ENCODE measurements at places on chromosomes 12 and 14. TPM values are rescaled to one million over a fixed set of nuclear protein-coding genes. Genes with fewer than 3 reads are reported as not detected.
A peak's percentile ranks its signal among the peaks of the same experiment; 100 is the strongest.

GRCh38 chr14:96625426-96625985 is 123.3 kb downstream of the PAPOLA start:
- H3K27ac ChIP-seq: no peak overlapping the region
- H3K4me1 ChIP-seq: no peaks in the 10 kb centered on the region
- no peaks in the 10 kb centered on the region for H3K27me3 ChIP-seq
- no peaks in the 10 kb centered on the region for H3K36me3 ChIP-seq
- H3K4me3 ChIP-seq: no peak overlapping the region

GRCh38 chr12:55760663-55761062 is 17.7 kb downstream of the GDF11 start:
- no peaks in the 10 kb centered on the region for H3K4me1 ChIP-seq
- no peak overlapping the region for H3K27ac ChIP-seq
- H3K27me3 ChIP-seq: no peaks in the 10 kb centered on the region
- H3K4me3 ChIP-seq: no peak overlapping the region

DNA sequence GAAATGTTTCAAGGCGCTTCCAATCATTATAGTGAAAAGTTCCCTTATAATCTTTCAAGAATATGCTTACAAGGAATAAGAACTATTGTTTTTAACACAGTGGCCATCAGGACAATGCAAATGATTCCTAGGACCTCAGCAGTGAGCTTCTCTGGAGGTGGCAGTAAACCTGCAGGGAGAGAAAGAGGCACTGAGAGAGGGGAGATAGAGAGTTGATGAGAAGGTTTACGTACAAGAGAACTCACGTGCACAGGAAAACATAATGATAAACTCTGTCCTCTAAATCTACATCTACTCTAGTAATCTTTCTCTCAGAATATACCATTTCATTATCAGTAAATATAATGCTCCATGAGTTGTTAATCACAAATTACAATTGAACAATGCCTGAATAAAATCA is 715 bp downstream of the KLRC4 start:
- no peaks in the 10 kb centered on the region for H3K27me3 ChIP-seq
- H3K4me1 ChIP-seq: no peaks in the 10 kb centered on the region
- no peak for DNase-seq
- H3K36me3 ChIP-seq: no peaks in the 10 kb centered on the region

GRCh38 chr12:11884116-11884515 is 186.6 kb upstream of the BCL2L14 start:
- H3K36me3 ChIP-seq: peaks cover 58% of the 10 kb centered on the region
- no peak for DNase-seq
- peak overlapping the region; percentile 52 for H3K27ac ChIP-seq
- peaks cover 26% of the 10 kb centered on the region for H3K4me1 ChIP-seq

DNA sequence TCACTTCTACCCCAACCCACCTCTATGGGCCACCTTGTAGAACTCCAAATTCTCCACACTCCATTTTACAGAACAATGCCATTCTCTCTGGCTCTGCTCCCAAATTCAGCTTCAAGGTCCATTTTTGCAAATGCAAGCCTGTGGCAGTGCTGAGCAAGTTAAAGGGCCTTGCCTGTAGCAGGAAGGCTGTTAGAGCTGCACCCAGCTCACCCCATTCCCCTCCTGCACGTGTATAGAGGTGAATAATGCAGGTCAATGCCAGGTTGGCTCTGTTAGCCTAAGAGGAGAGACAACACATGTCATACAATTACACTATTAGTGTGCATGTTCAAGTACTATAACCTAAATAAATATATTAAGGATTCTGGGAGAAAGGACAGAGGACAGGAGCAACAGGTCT is 120.4 kb downstream of the TBX5 start:
- no peak for DNase-seq
- H3K4me3 ChIP-seq: no peak overlapping the region
- no peak overlapping the region for H3K27ac ChIP-seq

GRCh38 chr12:130762319-130762675 is 46.2 kb upstream of the RIMBP2 start:
- 0 out of 2 replicates have a peak overlapping the region, but pooled peaks have one; percentile 9 for H3K4me3 ChIP-seq
- H3K4me1 ChIP-seq: no peaks in the 10 kb centered on the region
- DNase-seq: no peak

GRCh38 chr14:65302571-65303189 is 109.8 kb upstream of the FUT8 start:
- peak; percentile 98 for DNase-seq
- peak overlapping the region; percentile 96 for H3K27ac ChIP-seq
- no peaks in the 10 kb centered on the region for H3K36me3 ChIP-seq

DNA sequence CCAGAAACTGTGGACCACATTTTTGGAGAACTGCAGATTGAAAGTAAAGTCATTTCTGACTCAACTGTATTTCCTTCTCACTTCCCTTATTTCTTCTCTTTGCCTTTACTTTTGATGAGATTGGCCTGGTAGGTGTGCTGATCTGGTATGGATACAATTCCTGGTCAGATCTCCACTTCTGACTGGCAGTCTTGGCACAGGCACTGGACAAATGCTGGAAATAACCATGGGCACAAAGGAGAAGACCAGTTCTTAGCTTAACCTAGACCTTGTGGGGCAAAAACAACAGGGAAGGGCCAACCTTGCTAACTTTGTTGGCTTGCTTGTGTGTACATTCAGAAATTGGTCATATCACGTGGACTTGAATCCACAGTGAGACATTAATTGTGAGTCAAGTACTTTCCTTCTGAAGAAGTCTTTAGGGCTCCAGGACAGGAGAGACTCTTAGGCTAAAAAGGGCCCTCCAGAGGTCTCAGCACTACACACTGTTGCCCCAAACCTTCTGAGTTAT is 75.0 kb downstream of the DIP2B start:
- peak overlapping the region; percentile 70 for H3K27ac ChIP-seq
- peaks cover 23% of the 10 kb centered on the region for H3K4me1 ChIP-seq
- H3K27me3 ChIP-seq: no peaks in the 10 kb centered on the region
- H3K4me3 ChIP-seq: peak overlapping the region; percentile 54

DNA sequence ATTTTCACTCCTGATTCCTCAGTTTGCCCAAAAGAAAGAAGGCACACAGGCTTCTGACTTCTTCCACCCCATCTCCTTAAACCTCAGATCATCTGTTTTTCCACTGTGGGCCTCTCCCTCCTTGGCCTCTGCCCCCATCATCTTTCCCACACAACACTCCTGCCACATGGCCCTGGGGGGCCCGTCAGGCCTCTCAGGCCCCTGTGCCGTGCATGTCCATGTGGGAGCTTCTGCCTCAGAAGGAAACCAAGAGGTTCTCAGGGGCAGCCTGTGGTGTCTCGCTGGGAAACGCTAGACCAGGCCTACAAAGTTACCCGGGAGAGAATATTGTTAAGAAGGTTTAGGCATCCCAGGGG is 8.0 kb downstream of the KLHL33 start:
- H3K27ac ChIP-seq: peak overlapping the region; percentile 89
- H3K36me3 ChIP-seq: no peaks in the 10 kb centered on the region
- no peaks in the 10 kb centered on the region for H3K27me3 ChIP-seq
- DNase-seq: no peak
- peak overlapping the region; percentile 38 for H3K4me3 ChIP-seq

GRCh38 chr14:88209273-88209672 is 113.8 kb downstream of the KCNK10 start:
- DNase-seq: no peak
- H3K27me3 ChIP-seq: no peaks in the 10 kb centered on the region
- no peaks in the 10 kb centered on the region for H3K36me3 ChIP-seq
- H3K27ac ChIP-seq: no peak overlapping the region
- H3K4me1 ChIP-seq: no peaks in the 10 kb centered on the region

GRCh38 chr14:72275242-72275641 is 343.0 kb downstream of the RGS6 start:
- H3K36me3 ChIP-seq: no peaks in the 10 kb centered on the region
- no peaks in the 10 kb centered on the region for H3K4me1 ChIP-seq
- H3K27me3 ChIP-seq: no peaks in the 10 kb centered on the region

TNS2 gene
- 0.72 TPM for total RNA-seq

MSI1 gene
- 0.16 TPM for total RNA-seq

PLBD1 gene
- total RNA-seq: 0.35 TPM

GNPNAT1 gene
- total RNA-seq: 28.2 TPM

GPR84 gene
- total RNA-seq: 4.0 TPM

SLC8A3 gene
- 0.32 TPM for total RNA-seq

SSTR1 gene
- 0.05 TPM for total RNA-seq

ABCC9 gene
- total RNA-seq: 0.05 TPM

LRIG3 gene
- 6.1 TPM for total RNA-seq

All from GM12878 (cell line).